ENCODE measurements at places on chromosomes 5 and 9. TPM values are rescaled to one million over a fixed set of nuclear protein-coding genes. Genes with fewer than 3 reads are reported as not detected.

The FOXE1 gene
- total RNA-seq, result not detected

The ALDOB gene
- total RNA-seq, result not detected

GRCh38 chr5:151758141-151758429 lies 346 bp downstream of the ATOX1 start:
- H3K36me3 ChIP-seq, result peaks cover 2% of the 10 kb centered on the region
- H3K4me3 ChIP-seq, result peak overlapping the region; percentile 93
- peak overlapping the region; percentile 78 for H3K27ac ChIP-seq
- H3K4me1 ChIP-seq, result peaks cover 12% of the 10 kb centered on the region
- no peak for DNase-seq
- no peaks in the 10 kb centered on the region for H3K27me3 ChIP-seq

The MARCHF11 gene
- not detected for total RNA-seq

The IL5 gene
- not detected for total RNA-seq

The PTGES gene
- 70.9 TPM for total RNA-seq

- H3K27me3 ChIP-seq, result no peaks in the 10 kb centered on the region
- DNase-seq, result no peak
- H3K27ac ChIP-seq, result no peak overlapping the region
- no peak overlapping the region for H3K4me3 ChIP-seq
- H3K36me3 ChIP-seq, result no peaks in the 10 kb centered on the region
Measured at GRCh38 chr9:32350682-32351081, 33.8 kb upstream of the ACO1 start.

GRCh38 chr5:6178846-6179532 lies 199.4 kb downstream of the MED10 start:
- H3K36me3 ChIP-seq, result no peaks in the 10 kb centered on the region
- no peak overlapping the region for H3K27ac ChIP-seq
- no peak for DNase-seq
- no peaks in the 10 kb centered on the region for H3K4me1 ChIP-seq
- no peaks in the 10 kb centered on the region for H3K27me3 ChIP-seq
- no peak overlapping the region for H3K4me3 ChIP-seq

DNA sequence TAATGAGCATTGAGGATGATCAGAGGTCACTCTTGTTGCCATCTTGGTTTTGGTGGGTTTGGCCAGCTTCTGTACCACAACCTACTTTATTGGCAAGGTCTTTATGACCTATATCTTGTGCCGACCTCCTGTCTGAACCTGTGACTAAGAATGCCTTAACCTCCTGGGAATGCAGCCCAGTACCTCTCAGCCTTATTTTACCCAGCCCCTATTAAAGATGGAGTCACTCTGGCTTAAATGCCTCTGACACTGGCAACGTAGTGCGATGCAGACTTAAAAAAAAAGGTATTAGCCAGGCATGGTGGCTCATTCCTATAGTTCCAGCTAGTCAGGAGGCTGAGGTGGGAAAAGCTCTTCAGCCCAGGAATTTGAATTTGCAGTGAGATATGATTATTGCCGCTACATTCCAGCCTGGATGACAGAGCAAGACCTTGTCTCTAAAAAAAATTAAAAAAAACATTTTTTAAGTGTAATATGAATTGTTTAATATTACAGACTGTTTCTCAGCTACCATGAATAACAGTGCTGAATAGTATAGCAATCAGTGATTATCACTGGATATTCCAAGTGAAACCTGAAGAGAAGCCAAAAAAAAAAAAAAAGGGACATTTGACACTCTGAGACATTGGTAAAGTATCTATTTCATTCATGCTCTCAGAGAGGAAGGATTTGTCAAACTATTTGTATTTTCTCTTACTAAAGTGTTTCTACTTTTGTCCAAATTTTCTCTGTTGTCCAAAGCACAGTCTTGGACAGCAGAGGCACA lies 18.3 kb upstream of the STOM start:
- no peaks in the 10 kb centered on the region for H3K27me3 ChIP-seq
- H3K4me3 ChIP-seq, result no peak overlapping the region
- H3K4me1 ChIP-seq, result peaks cover 15% of the 10 kb centered on the region

The C5orf52 gene
- total RNA-seq, result not detected

- H3K27me3 ChIP-seq, result no peaks in the 10 kb centered on the region
- no peak for DNase-seq
- no peak overlapping the region for H3K27ac ChIP-seq
- H3K36me3 ChIP-seq, result no peaks in the 10 kb centered on the region
- H3K4me1 ChIP-seq, result peaks cover 22% of the 10 kb centered on the region
Measured at GRCh38 chr5:36944607-36945225, 68.1 kb downstream of the NIPBL start.

The SVEP1 gene
- 43.0 TPM for total RNA-seq

The GABRG2 gene
- total RNA-seq, result not detected

- no peaks in the 10 kb centered on the region for H3K36me3 ChIP-seq
- H3K27ac ChIP-seq, result no peak overlapping the region
- no peak overlapping the region for H3K4me3 ChIP-seq
- no peak for DNase-seq
Measured at GRCh38 chr5:5031665-5032064, 108.5 kb upstream of the ADAMTS16 start.

DNA sequence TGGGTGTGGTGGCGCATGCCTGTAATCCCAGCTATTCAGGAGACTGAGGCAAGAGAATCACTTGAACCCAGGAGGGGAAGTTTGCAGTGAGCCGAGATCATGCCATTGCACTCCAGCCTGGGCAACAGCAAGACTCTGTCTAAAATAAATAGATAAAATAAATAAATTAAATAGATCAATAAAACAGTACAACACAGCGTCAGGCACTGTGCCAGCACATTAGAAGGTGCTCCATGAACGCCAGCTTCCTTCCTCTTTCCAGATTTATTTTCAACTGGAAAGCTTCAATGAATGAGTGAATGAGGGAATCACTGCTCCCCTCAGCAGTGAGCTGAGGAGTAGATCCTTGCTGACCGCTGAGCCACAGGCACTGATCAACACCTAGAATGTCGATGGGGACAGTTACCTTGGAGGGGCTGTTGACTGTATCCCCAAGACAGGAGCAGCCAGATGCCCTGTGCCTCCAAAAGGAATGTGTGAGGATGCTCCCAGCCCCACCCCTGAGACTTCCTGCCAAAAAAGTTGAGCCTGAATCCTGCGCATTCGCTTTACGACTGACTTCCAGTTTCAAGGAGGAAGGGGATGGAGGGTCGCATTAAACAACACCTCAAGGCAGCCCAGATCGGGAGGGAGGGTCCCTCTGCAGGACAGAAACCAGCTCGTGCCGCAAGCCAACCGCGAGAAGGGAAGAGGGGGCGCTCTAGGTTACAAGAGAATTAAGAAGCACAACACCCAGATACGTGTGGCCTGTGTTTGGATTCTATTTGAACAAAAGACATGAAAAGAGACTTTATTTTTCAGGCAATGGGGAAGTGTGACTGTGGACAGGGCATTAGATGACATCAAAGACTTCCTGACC lies 54.0 kb upstream of the CNOT6 start:
- DNase-seq, result no peak
- H3K27me3 ChIP-seq, result peaks cover 4% of the 10 kb centered on the region
- H3K4me3 ChIP-seq, result no peak overlapping the region
- H3K4me1 ChIP-seq, result no peaks in the 10 kb centered on the region
- no peaks in the 10 kb centered on the region for H3K36me3 ChIP-seq

GRCh38 chr9:30310711-30311110 lies 2073.7 kb upstream of the ACO1 start:
- no peaks in the 10 kb centered on the region for H3K27me3 ChIP-seq
- H3K4me3 ChIP-seq, result no peak overlapping the region
- H3K27ac ChIP-seq, result no peak overlapping the region
- no peaks in the 10 kb centered on the region for H3K4me1 ChIP-seq

- no peaks in the 10 kb centered on the region for H3K27me3 ChIP-seq
- H3K27ac ChIP-seq, result peak overlapping the region; percentile 12
- peak; percentile 27 for DNase-seq
- no peak overlapping the region for H3K4me3 ChIP-seq
- H3K4me1 ChIP-seq, result peaks cover 25% of the 10 kb centered on the region
Measured at GRCh38 chr5:42719034-42719433, 37.6 kb upstream of the CCDC152 start.

DNA sequence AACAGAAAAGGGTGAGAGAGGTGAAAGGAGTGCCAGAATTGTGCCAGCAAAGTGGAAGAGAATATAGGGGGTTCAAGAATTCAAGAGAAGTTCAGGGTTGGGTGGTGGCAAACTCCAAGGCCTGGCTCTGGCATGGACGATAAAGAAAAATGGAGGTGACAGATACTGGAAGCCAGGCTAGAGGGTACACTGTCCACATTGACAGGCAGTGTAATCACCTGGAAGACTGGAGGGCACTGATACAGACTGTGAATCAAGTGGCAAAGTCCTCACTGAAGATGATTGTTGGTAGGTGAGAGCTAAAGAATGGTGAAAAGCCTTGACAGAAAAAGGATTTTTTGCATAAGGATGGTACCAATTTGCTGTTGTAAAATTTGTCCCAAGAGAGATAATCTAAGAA lies 7.1 kb downstream of the SAR1B start:
- H3K36me3 ChIP-seq, result peaks cover 25% of the 10 kb centered on the region
- H3K4me3 ChIP-seq, result no peak overlapping the region
- no peaks in the 10 kb centered on the region for H3K4me1 ChIP-seq
- no peaks in the 10 kb centered on the region for H3K27me3 ChIP-seq
- no peak overlapping the region for H3K27ac ChIP-seq
- DNase-seq, result no peak

The ATOX1 gene
- total RNA-seq, result 54.2 TPM

DNA sequence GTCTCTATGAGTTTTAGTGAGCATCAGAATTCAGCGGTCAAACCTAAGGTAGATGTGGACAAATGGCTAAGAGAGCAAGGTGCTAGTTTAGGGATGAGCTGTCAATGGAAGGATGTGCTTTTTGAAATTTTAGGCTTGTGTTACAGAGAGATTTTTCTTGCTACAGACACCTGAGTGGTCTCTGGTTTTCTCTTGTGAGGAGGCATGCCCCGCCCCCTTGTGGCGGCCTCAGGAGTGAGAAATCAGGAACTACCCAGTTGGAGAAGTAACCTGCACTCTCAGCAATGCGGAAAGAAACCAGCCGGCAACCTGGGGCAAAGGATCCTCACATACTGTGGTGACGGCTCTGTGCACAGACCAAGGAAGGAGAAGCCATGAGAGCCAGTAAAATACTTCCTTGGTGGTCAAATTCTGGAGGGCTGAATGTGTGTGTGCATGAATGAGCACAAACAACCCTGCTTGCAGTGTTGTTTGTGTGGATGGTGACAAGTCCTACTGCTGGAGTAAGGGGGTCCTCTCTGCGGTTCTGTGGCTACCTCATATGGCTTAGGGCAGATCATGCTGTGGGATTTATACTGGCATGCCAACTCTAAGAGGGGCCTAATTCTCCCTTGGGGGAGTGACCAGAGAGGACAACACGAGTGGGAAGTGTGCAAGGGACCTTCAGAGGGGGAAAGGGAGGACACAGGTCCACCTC lies 16.7 kb upstream of the HSD17B4 start:
- H3K4me3 ChIP-seq, result no peak overlapping the region
- no peak for DNase-seq
- no peaks in the 10 kb centered on the region for H3K4me1 ChIP-seq

GRCh38 chr9:16445141-16445920 lies 425.1 kb downstream of the BNC2 start:
- no peak overlapping the region for H3K27ac ChIP-seq
- no peaks in the 10 kb centered on the region for H3K27me3 ChIP-seq
- H3K4me3 ChIP-seq, result no peak overlapping the region
- H3K4me1 ChIP-seq, result peaks cover 3% of the 10 kb centered on the region

- H3K27ac ChIP-seq, result no peak overlapping the region
- no peak for DNase-seq
- H3K4me1 ChIP-seq, result peaks cover 2% of the 10 kb centered on the region
- H3K36me3 ChIP-seq, result no peaks in the 10 kb centered on the region
- no peak overlapping the region for H3K4me3 ChIP-seq
- H3K27me3 ChIP-seq, result no peaks in the 10 kb centered on the region
Measured at GRCh38 chr5:157283434-157283833, 17.5 kb downstream of the CYFIP2 start.

The C9orf153 gene
- total RNA-seq, result under 0.01 TPM

The BARHL1 gene
- not detected for total RNA-seq

GRCh38 chr9:135711391-135711790 lies 9.4 kb downstream of the KCNT1 start:
- no peaks in the 10 kb centered on the region for H3K4me1 ChIP-seq
- H3K27me3 ChIP-seq, result peaks cover 29% of the 10 kb centered on the region
- H3K4me3 ChIP-seq, result no peak overlapping the region
- no peak overlapping the region for H3K27ac ChIP-seq
- H3K36me3 ChIP-seq, result no peaks in the 10 kb centered on the region

GRCh38 chr9:137029058-137029936 lies 1.3 kb upstream of the ABCA2 start:
- peak; percentile 99 for DNase-seq
- H3K4me1 ChIP-seq, result peaks cover 15% of the 10 kb centered on the region
- no peak overlapping the region for H3K27ac ChIP-seq
- H3K4me3 ChIP-seq, result peak overlapping the region; percentile 71
- H3K36me3 ChIP-seq, result no peaks in the 10 kb centered on the region
- no peaks in the 10 kb centered on the region for H3K27me3 ChIP-seq

The ACOT12 gene
- total RNA-seq, result not detected

The TMC1 gene
- total RNA-seq, result not detected

DNA sequence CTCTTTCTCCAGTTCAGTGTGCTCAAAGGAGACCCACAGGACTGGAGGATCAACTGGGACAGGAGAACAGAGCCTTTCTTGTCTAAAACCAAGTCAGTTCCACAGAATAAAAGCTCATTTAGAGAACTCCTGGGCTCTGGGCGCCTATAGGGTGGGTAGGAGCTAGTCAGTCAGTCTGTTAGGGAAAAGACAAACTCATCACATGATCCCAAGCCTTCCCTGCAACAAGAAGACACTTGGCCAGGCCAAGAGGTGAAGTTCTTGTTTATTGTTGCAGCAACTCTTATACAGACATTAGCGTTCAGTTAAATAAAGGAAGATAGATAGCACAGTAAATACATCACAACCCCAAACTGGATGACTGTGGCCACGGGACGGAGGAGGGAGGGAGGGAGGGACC lies 102.3 kb downstream of the ENTREP1 start:
- no peak overlapping the region for H3K27ac ChIP-seq
- H3K27me3 ChIP-seq, result no peaks in the 10 kb centered on the region
- no peaks in the 10 kb centered on the region for H3K4me1 ChIP-seq
- H3K36me3 ChIP-seq, result no peaks in the 10 kb centered on the region
- no peak overlapping the region for H3K4me3 ChIP-seq

The SEMA6A gene
- total RNA-seq, result under 0.01 TPM

GRCh38 chr9:98369471-98369870 lies 114.0 kb upstream of the TBC1D2 start:
- no peaks in the 10 kb centered on the region for H3K27me3 ChIP-seq
- no peak overlapping the region for H3K4me3 ChIP-seq
- H3K36me3 ChIP-seq, result no peaks in the 10 kb centered on the region
- peaks cover 30% of the 10 kb centered on the region for H3K4me1 ChIP-seq
- DNase-seq, result no peak

Data from osteoblast (primary cell).